Omental fat pad (tissue), 4 donors: ENCODE measurements at places on chromosomes 4 and X.

DNA sequence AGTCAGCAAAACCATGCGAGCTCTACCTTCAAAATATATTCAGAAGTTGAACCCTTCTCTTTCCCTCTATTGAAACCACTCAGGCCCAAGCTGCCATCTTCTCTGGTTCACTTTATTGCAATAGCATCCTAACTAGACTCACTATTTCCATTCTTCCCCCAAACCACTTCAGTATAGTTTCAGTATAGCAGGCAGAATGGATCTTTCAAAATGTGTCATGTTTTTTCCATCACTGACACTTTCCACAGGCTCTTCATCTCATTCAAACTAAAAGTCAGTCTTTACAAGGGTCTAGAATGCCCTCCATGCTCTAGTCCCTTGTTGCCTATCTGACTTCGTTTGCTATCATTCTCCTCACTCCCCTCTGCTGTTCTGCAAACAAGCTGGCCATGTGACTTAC lies 274.4 kb downstream of the IDS start:
- DNase-seq, result no peak

DNA sequence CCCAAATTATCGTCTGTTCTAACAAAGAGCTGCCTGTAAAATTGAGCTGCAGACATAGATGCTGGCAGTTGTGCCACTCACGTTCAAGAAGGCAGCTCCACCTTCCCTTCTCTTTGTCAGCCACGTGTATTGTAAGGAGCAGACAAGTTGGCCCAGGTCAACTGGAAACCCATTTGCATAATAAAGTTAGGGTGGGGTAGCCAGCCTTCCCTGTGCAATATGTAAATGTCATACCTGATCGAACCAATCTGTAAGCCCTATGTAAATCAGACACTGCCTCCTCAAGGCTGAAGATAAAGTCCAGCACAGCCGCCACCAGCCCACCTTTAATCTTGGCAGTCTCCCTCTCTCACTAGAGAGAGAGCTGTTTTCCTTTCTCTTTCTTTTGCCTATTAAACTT lies 117.2 kb downstream of the TMEM144 start:
- no peak for DNase-seq

DNA sequence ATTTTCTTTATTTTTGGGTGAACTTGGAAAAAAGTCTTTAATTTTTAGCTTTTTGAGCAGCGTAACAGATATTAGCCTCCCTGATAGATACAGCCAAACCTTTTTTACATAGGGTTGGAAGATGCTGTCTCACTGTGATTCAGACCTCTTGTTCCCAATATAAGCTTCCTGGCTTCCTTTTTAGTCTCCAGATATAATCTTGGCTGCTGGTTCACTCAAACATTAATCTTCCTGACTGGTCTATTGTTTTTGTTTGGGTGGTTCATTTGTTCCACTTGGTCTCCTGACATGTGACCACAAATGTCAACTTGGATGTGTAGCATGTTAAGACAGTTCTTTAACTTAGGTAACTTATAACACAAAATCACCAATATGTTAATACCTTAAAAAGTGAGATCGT lies 23.0 kb downstream of the RPA4 start:
- no peak for DNase-seq

- DNase-seq, result no peak
These were observed 1620.9 kb downstream of the STIM2 start for GRCh38 chr4:28481565-28481964.

GRCh38 chr4:115973768-115974167 lies 860.3 kb upstream of the NDST4 start:
- DNase-seq, result no peak

DNA sequence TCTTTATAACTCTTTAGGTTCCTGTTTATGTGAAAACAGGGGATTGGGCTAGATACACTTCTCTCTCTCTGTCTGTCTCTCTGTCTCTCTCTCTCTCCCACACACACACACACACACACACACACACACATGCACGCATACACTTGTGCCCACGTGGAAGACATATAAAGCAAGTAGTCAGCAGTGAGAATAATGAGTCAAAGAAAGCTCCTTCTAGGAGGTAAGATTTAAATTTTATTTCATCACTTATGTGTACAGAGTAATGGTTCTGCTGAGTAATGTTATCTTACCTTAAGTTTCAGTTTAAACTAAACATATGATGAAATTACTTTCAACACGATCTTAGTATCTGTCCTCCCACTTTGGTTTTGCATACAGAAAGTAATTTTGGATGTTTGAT lies 243.0 kb upstream of the TEX13A start:
- DNase-seq, result no peak

DNA sequence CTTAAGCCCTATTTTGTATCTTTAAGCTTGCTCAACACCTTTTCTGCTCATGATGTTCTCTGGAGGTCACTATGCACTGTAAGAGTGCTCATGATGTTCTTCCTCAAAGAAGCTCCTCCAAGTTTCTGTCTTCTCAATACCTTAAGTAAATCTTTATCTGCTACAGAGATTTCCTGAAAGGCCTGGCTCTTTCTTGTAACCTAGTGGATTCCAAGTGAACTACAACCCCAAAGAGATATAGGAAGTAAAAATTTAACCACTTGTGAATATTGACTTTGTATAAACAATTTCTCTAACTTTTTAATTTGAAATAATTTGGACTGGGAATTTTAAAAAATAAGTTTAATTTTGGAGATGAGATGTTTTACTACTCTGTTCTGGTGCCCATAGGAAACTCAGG lies 39.3 kb upstream of the XK start:
- no peak for DNase-seq

DNA sequence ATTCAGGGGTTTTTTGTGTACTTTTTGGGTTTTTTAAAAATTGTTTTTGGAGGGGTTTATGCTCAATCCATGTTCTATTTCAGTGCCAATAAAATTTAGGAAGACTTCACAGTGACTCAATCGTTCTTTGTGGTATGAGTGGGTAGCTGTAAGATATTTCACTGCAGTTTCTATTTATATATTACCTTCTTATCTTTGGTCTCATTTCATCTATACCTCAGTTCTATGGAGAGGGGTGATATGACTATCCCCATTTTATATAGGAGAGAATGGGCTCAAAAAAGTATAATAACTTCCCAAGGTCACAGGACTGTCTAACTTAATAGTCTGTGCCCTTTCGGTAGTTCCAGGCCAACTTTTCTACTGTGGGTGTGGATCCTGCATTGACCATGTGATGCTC lies 74.4 kb downstream of the MSN start:
- DNase-seq, result no peak

DNA sequence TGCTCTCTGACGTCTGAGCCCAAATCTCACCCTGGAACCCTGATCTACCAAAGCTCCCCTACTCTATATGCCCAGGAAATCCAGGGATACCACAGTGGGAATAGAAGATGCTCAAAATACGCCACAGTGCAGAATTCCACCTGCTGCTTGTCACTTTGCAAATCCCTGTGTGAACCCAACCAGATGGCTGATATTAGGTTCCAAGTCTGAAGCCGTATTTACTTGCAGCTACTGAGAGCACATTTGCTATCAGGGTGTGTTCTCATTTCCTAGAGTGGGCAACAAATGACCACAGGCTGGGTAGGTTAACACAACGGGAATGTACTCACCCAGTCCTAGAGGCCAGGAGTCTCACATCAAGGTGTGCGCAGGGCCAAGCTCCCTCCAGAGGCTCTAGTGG lies 126.8 kb downstream of the MXRA5 start:
- DNase-seq, result no peak

- no peak for DNase-seq
These were observed 129.0 kb downstream of the TMEM47 start for GRCh38 chrX:34528081-34528480.

GRCh38 chr4:177879851-177880250 lies 437.6 kb upstream of the AGA start:
- DNase-seq, result no peak

DNA sequence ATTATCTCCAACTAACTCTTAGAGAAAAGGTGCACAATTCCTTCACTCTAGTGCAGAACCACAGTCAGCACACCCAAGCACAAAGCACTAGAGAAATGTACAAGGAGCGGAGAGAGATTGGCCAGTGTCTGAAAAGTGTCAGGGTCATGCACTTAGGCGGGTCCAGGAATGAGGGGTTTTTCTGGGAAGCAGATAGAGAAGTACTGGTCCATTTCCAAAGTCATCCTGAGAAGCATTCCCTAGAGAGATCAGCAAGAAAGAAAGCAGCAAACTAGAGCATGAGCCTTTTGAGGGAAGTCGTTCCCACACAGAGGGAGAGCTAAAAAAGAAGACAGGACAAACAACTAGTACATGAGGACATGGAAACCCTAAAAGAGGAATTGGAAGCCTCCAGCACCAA lies 168.1 kb upstream of the MAP3K15 start:
- no peak for DNase-seq

- no peak for DNase-seq
These were observed 31.0 kb upstream of the HTRA3 start for GRCh38 chr4:8238515-8239053.

DNA sequence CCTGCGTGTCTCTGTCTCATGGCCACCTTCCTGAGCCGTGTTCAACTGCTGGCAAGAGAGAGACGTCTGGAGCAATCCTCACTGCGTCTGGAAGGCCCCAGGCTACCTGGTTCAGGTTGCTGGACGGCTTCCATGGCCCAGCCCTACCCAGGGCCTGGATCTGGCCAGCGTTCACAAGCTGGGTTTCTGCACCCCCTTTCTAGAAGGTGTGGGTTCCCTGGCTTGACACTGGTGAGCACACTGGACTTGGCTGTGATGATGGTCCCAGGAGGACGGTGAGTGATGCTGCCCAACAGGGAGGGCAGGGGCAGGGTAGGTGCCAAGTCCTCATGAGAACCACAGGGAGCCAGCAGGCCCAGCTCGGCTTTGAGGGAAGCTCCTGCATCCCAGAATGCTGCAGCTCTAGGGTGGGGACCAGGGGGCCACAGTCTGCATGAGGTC lies 63.4 kb downstream of the HTRA3 start:
- DNase-seq, result no peak

DNA sequence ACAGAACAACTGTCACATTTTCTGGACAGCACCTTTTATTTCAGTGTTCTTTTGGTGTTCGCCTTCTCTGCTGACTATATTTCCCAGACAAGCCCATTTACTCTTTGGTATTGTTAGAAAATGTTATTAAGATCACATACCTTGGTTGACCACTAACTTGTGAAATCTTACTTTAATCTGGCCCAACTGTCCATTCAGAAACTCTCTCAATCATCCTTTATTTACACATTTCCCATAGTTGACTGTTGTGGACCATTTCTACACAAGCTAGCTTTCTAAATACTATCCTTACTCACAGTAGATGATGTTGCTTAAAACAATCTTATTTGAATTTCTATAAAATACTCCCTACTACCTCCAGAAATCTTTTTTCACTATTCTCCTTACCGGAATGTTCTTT lies 64.7 kb downstream of the QRFPR start:
- DNase-seq, result no peak

GRCh38 chr4:168832763-168833575 lies 177.1 kb downstream of the CBR4 start:
- no peak for DNase-seq

- DNase-seq, result no peak
These were observed 275.0 kb upstream of the INTU start for GRCh38 chr4:127357765-127358164.

- no peak for DNase-seq
These were observed 191.7 kb downstream of the TLL1 start for GRCh38 chr4:166064721-166065120.

GRCh38 chr4:126715067-126715466 lies 917.7 kb upstream of the INTU start:
- DNase-seq, result no peak

GRCh38 chr4:8311101-8312068 lies 41.8 kb downstream of the HTRA3 start:
- DNase-seq, result no peak

DNA sequence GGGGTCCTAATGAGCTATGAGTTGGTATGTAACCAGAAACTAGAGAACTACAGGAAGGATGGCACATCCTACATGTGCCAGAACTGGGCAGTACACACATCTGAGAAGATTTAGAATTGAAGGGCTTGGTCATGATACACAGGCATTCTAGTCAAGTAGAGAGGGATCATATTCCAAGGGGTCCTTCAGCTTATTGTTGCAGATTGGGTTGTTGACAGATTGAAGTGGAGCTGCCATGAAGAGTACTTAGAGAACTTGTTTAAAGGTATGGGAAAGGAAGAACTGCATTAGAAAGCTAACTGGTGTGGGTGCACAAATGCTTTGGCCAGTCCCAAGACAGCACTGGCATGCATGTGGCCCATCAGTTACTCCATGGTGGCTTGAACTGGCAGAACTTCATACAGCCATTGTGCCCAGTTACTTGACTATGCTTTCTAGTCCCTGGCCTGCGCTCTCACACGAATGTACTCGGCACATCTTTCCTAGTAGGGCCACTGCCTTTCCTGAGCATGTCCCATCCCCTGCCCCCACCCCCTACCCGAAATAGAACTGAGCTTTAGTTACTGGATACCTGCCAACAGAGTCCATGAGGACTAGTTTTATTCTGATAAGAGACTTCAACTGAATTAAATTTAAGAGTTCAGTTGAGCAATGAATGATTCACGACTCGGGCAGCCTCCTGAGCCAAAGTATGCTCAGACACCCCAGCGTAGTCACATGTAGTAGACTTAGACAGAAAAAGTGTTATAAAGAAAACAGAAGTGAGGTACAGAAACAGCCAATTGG lies 64.0 kb downstream of the CCNG2 start:
- no peak for DNase-seq

- DNase-seq, result no peak
These were observed 281.0 kb downstream of the LDB2 start for GRCh38 chr4:16617435-16617834.

DNA sequence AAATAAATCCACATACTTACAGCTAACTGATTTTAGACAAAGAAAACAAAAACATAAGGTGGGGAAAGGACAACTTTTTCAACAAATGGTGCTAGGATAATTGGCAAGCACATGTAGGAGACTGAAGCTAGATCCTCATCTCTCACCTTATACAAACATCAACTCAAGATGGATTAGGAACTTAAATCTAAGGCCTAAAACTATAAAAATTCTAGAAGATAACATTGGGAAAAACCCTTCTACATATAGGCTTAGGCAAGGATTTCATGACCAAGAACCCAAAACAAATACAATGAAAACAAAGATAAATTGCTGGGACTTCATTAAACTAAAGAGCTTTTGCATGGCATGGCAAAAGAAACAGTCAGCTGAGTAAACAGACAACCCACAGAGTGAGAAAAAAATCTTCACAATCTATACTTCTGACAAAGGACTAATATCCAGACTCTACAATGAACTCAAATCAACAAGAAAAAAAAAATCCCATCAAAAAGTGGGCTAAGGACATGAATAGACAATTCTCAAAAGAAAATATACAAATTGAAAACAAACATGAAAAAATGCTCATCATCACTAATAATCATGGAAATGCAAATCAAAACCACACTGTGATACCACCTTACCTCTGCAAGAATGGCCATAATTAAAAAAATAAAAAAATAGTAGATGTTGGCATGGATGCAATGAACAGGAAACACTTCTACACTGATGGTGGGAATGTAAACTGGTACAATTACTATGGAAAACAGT lies 14.1 kb upstream of the AFP start:
- DNase-seq, result no peak

GRCh38 chrX:38166478-38167083 lies 54.1 kb downstream of the SRPX start:
- no peak for DNase-seq
